Posterior cingulate gyrus (tissue), 11 donors: ENCODE measurements at places on chromosomes 1 and 21.

- DNase-seq, result no peak
Measured at GRCh38 chr21:34004013-34004938, 69.1 kb upstream of the MRPS6 start.

DNA sequence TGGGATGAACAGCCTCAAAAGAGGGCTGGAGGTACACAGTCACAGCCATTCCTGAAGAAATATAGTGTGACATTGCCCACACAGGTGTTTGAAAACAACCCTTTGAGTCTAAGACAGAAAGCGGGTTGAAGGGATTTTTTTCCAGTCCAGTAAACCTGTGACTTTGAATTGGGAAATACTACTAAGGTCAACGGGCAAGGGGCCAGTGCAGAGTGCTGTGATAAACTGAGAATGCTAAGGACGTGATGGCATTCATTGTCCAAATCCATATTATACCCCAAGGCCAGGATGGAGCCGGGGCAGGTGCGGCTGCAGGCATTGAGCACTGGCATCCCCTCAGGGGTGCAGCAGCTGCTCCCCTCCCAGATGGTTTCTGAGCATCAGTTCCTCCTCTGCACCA is 36.6 kb downstream of the KIAA0040 start:
- DNase-seq, result no peak

- DNase-seq, result peak; percentile 19
Measured at GRCh38 chr1:208160259-208160819, 83.8 kb downstream of the PLXNA2 start.

DNA sequence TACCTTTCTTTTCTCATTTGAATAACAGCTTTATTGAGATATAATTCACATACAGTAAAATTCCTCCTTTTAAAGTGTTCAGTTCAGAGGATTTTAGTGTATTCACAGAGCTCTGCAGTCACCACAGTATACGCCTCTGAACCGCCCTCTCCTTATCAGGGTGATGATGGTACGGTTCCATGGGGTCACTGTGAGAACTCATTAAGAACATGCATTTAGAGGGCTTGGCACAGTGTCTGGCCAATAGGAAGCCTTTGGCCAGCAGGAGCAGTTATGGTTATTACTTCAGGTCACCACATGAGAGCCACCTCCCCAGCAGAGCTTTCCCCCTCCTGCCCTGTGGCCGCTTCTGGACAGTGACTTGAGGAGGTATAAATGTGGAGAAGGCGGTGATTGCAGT is 27.3 kb downstream of the KCNQ4 start:
- DNase-seq, result no peak

DNA sequence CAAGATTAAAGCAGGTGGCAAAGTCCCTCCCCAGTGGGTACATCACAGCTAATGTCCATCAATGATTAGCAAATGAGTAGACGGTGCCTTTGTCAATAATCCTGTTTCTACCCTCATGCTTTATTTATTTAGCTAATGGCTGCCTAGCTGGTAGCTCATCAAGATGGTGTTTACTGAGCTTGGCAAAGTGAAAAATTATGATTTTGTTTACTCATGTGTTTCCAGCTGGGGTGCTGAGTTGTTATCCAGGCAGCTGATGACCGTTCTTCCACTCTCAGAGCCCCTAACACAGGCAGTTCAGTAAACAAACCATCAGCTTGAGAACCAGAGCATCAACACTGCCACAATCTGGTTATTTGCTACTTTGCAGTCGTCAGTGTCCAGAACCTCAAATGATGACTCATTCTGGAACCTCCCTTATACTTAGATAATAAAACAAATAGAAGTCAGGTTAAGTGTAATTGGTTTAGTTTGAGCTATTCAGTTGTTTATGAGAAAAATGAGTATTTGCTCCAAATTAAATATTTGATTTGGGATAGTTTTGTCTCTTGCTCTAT is 163.9 kb downstream of the ST6GALNAC5 start:
- DNase-seq, result no peak

- DNase-seq, result no peak
Measured at GRCh38 chr1:92554216-92554615, 67.5 kb upstream of the GFI1 start.

DNA sequence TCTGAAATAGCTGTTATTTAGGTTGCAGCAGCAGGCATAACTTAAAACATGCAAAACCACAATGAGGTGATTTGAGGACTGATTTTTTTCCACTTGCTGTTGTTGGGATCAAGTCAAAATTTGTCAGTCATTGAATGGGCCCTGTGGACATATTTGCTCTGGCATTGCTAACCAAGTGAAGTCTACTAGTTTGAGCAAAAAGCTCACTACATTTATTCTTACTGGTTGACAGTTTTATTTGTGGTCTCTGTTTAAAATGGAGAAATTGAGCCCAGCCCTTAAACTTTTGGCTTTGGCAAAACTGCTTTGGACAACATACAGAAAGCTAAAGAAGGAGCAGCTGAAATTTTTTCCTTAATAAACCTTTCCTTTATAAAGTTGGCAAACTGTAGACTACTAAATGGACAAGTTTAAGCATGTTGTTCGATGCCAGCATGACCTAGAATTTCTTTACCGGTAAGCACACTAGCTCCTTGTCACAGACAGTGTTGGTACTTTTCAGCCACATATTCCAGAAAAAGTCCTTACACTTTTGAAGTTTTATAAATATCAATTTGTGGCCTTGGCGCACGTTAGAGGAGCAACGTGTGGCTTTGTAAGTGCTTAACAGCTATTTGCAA is 234.6 kb downstream of the USP25 start:
- no peak for DNase-seq

- DNase-seq, result no peak
Measured at GRCh38 chr1:51473331-51474115, 45.5 kb downstream of the EPS15 start.

- DNase-seq, result no peak
Measured at GRCh38 chr1:219416598-219417238, 196.2 kb downstream of the ZC3H11B start.
